Hepatocyte (in vitro differentiated cells): ENCODE measurements at places on chromosomes 7 and 10. TPM values are rescaled to one million over a fixed set of nuclear protein-coding genes. Genes with fewer than 3 reads are reported as not detected.
A peak's percentile ranks its signal among the peaks of the same experiment; 100 is the strongest.

DNA sequence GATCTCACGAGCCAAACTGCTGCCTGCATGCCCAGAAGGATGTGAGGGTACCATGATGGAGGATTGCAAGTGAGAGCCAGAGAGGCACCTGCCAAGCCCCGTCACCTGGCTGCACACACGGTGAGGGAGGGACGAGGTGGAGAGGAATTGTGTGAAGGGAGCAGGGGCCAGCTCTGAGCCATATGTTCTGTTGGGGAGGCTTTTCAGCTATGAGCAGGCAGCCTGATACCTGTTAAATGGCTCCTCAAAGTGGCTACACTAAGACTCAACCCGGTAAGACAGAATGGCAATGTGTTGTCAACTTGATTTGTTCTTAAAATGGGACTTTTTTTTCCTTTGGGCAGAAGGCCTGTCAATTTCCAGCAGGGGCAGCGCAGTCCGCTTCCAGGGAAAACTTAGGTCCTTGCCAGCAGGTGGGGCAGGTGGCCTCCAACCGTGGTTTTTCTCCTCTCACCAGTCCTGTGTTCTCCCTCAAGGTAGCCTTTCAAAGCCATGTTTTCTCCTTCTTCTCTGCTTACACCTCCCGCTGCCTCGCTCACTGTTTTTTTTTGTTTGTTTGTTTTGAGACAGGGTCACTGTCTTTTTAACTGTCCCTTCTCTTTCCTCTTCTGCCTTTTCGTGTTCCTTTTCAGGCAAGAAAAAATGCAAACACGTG lies 57.7 kb upstream of the ZNRF2 start:
- DNase-seq = peak; percentile 70

DNA sequence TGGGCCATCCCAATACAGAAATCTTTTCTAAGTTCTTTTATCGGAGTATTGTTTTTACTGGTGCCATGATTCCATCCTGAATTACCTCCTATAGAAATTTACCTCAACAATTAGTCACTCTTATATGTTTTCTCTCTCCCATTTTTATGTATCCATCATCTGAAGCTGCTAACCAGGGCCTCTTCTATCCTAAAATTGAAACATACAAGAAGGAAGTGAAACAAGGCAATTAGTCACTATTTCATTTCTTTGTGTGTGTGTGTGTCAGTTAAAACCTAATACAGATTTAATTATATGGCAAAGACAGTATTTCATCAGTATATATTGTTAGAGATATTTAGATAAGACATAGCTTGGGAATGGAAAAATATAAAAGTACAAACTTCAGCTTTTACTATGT lies 148.4 kb upstream of the AHR start:
- DNase-seq = no peak

GRCh38 chr7:117145333-117145732 lies 177.5 kb downstream of the WNT2 start:
- DNase-seq = no peak

DNA sequence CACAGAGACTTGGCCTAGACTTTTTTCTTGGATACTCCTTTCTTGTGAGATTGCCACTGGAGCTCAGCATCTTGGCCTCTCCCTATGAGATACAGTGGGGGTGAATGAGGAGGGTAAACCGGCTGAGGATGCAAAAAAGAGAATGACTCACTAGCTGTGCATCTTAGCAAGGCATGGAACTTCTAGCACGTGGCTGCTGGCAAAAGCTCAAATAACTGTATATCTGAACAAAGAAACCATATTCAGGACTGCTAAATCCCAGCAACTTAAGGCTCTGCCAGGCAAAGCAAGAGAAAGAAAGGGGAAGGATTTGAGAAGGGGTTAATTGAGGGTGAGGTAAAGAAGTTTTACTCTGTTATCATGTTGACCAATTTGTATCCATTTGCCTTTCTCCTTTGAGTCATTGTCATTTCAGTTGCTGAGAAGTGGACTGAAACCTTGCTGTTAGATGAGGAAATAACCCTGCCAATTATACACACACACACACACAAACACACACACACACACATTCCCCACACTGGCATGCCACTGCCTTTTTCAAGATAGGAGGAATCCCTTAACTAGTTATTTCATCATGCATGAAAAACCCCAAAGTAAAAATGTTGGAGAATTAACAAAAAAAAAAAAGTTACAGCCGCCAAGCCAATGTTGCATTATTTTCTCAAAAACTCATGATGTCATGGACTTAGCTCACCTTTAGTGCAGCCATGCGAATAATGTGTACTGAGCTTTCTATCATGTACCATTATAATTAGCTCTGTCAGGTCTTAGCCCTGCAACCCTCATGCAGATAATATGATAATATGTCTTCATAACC lies 997.3 kb downstream of the LRMDA start:
- peak; percentile 63 for DNase-seq

DNA sequence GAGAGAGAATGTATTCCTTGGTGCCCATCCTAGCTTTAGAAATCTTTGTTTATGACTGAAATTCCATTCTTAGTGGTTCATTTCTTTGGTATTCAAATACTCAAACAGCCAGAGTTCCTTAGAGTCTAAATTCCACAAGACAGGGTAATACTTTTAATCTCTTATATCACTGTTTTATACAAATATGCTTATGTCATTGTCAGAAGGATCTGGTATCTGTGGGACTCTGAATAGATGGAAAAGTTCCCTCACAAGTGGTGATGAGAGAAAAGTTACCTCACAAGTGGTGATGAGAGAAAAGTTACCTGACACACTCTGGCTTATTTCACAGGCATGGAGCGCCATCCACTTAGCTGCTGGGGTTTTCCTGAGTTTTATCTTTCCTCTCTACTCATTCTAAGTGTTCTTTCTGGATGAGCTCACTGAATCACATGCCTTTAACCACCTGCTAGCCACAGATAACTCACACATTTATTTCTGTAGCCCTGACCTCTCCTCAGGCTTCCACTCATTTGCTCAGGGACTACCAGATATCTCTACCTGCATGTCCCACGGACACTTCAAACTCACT lies 784.0 kb downstream of the SUGCT start:
- peak; percentile 65 for DNase-seq

GRCh38 chr7:98242342-98242741 lies 9.7 kb downstream of the TECPR1 start:
- no peak for DNase-seq

DNA sequence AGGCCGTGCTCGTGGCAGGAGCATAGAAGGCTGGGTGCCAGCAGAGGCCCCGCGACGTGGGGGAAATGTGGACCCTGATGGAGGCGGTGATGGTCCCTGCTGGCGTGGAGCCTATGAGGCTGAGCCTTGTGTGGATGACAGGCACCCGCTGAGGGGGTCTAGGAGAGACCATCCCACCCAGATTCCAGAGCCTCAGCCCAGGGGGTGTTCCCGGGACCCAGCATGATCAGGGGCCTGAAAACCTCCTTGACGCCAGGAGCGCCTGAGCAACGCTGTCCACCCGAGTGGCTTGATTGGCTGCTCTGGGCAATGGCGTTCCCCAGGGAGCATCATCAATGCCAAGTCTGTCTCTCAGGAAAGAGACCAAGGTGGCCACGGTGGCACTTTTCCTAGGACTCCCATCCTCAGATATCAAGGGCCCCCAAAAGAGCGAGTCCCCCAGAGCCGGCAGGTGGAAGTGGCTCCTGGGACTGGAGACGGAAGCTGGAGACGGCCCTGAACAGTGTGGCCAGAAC lies 61.1 kb downstream of the PWWP2B start:
- no peak for DNase-seq

DNA sequence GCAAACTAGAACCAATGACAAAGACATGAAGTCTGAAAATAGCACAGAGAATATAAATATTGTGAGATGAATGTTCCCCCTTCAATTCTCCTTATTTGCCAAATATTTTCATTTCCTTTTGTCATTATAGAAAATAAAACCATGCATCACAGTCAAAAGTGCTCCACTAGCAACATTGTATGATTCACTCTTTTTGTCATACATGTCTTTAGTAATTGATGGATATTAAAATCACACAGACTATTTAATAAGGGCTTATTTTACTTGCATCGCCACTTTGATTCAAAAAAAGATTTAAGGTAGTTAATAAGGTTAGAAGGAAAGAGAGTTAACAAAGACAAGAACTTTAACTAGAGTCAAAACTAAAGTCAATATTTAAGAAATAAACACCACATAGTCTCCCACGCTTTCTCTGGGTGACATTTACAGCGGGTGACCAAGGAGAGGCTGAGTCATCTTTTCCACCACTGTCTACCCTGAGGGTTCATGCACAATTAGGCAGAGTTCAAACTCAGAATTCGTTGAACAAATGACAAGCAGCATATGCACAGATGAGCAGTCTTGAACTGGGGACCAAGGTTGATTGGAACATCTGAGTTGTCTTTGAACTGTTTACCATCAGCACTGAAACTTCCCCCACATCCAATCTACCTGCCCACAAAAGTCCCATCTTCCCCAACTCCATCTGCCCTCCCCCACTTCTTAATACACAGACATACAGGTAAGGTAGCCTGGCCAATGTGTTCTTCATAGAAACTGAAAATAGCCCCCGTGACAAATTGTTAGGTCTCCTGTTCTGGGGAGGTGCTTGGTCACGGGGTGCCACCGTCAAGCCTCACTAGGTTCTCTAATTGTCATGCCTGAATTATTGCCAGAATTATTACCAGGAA lies 42.5 kb downstream of the C7orf25 start:
- DNase-seq = peak; percentile 55

GRCh38 chr10:67144530-67144929 lies 218.7 kb downstream of the LRRTM3 start:
- DNase-seq = no peak

GRCh38 chr7:155579565-155579964 lies 33.2 kb upstream of the CNPY1 start:
- DNase-seq = no peak

DNA sequence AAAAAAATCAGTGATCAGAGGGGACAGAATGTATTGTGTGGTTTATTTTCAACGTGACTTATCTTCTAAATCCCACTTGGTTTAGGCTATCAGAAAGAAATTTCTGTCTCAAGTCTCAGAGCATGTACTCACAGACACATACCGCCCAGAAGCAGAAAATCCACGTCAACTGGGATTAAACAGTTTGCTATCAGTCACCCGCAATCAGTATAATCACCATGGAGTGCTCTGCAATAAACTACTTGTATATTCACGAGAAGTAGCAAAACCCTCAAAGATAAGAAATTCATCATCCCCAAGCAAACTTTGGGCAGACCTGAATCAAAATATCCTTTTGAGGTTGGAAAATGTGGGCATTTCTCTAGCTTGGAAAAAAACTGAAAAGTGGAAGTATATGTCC lies 259.1 kb downstream of the FGFR2 start:
- DNase-seq = no peak

- DNase-seq = no peak
Observed at GRCh38 chr7:13673290-13673689, 316.2 kb downstream of the ETV1 start.

DNA sequence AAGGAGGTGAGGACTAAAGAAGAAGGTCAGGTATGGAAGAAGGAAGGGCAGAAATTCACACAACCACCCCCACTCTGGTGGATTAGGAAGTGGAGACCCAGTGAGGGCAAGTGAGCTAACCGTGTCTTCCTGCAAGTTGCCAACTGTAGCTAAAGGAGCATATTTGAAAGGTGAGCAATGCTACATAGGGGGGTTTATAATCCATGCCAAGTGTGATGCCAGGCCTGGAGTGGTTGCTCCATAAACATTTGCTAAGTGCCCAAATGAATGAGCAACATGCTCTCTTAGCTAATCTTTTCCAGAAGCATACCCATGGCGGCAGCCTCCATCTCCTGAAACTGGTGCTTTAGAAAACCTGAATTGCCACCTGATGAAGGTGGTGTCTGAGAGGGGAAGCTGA lies 121.6 kb downstream of the LRRC18 start:
- no peak for DNase-seq

GRCh38 chr7:109639561-109639960 lies 1069.9 kb downstream of the DNAJB9 start:
- DNase-seq = no peak

GRCh38 chr10:127046975-127047877 lies 142.0 kb downstream of the DOCK1 start:
- no peak for DNase-seq

The OR9A2 gene
- polyA plus RNA-seq = not detected in 2 replicates

The POLR3A gene
- polyA plus RNA-seq = 8.0 and 8.7 TPM in 2 replicates

The LAMB4 gene
- polyA plus RNA-seq = 1.3 and 3.1 TPM in 2 replicates

The SEMA3C gene
- 34.8 and 37.1 TPM in 2 replicates for polyA plus RNA-seq

The PDK4 gene
- 26.0 and 28.8 TPM in 2 replicates for polyA plus RNA-seq

The ATP5MK gene
- polyA plus RNA-seq = 617 and 647 TPM in 2 replicates

The SEMA3E gene
- 7.0 and 13.3 TPM in 2 replicates for polyA plus RNA-seq

The POU6F2 gene
- polyA plus RNA-seq = 1.3 and 1.4 TPM in 2 replicates

The CACNB2 gene
- 4.4 and 5.3 TPM in 2 replicates for polyA plus RNA-seq
